Lung microvascular endothelial cell (primary cell): ENCODE measurements at places on chromosomes 11 and 22. TPM values are rescaled to one million over a fixed set of nuclear protein-coding genes. Genes with fewer than 3 reads are reported as not detected.

Gene CAPN5
- total RNA-seq: 1.8 and 3.3 TPM in 2 replicates

Gene RASD2
- not detected in 2 replicates for total RNA-seq

Gene OR51D1
- total RNA-seq: not detected in 2 replicates

Gene FBLN1
- 0.22 and 0.40 TPM in 2 replicates for total RNA-seq

Gene NRGN
- 0.20 and 0.65 TPM in 2 replicates for total RNA-seq

Gene ZBTB44
- 20.0 and 30.4 TPM in 2 replicates for total RNA-seq

Gene MMP1
- total RNA-seq: 28.4 and 326 TPM in 2 replicates

Gene CHST1
- total RNA-seq: 1.8 and 6.1 TPM in 2 replicates

Gene PATE4
- total RNA-seq: not detected in 2 replicates
